WTC11 (cell line): ENCODE measurements at places on chromosomes 2 and 18. TPM values are rescaled to one million over a fixed set of nuclear protein-coding genes. Genes with fewer than 3 reads are reported as not detected.

UGT1A6 gene
- total RNA-seq = 0.53 TPM in 1 of 3 replicates, not detected in the others

CLEC4F gene
- total RNA-seq = not detected in 3 replicates

ZNF385B gene
- total RNA-seq = 1.3 to 2.2 TPM (median 2.2 TPM) in 3 replicates

DLX2 gene
- 0.28 to 0.64 TPM (median 0.55 TPM) in 3 replicates for total RNA-seq
